DMS79 (cell line): ENCODE measurements at places on chromosomes 1 and 21.

DNA sequence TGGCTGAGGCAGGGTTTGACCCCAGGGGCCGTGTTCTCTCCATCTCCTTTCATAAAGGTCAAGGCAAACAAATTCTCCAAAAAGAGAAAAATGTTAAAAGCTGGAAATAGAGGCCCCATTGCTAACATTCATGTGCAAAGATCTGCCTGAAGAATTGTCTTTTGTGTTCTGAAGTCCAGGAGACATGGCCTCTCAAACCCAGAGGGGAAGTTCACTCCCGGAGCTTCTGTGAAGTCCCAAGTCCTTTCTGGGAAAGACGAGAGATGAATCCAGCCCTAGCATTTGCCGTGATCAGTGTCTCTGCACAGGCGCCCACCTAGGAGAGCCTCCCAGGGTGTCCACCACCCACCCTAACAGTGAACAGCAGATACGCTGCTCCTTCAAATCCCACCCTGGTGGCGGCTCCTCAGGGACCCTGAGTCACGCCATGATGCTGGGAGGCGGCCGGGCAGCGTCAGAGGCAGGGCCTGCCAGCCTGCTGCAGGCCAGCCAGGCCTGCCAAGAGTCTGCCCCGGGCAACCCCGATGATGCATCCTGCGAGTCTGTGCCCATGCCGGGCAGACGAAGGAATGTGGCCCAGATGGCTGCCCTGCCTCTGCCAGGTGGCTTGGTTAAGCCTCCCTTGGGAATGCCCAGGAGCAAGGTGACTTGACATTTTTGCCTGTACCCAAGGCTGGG is 5.2 kb upstream of the C2CD2 start:
- DNase-seq = no peak

DNA sequence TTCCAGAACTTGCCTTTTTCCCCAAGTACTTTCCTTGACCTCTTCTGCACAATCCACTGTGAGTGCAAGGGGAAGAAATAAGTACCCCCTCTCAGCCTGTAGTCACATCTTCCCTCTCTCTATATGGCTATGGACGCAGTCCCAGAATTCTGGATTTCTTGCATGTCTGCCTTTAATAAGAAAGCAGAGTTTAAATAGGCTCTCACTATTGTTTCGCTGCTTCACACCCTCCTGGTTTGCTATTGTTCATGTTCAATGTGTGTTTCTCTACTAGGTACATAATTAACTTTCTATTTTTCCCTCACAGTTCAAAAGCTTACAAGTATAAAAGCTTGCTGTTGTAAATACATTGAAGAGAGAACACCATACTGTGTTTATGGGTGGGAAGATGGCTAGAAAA is 181.5 kb upstream of the C1orf105 start:
- DNase-seq = no peak

DNA sequence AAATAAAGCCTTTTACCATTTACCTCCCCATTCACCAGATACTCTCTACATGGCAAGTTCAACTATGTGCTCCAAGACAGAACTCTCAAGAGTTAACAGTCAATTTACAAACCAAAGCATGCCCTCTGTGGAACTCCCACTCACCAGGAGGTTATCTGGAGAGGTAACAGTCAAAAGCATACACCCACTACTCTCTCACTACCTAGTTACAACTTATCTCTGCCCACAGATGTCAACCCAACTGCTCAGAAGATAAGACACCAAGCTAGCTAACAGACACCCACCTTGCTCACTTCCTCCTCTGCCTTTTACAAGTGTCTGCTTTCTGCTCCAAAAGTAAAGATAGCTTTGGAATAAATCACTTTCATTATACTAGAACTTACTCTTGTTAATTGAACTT is 131.0 kb downstream of the TRIM33 start:
- no peak for DNase-seq

DNA sequence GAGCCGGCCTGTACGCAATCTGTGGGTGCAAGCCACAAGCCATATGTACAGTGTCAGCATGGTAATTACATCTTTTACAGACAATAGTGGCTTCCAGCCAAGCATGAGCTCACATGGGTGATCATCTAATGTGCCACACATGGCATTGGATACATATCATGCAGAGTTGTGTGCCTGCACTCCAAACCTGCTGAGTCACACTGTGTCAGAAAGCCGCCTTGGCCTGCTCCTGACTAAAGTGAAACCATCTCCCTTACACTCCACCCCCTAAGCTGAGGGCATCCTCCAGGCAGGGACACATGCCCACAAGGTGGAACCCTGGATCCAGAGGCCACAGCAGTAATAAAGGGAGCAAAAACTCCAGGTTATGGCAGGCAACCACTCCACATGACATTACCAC is 72.5 kb downstream of the KCNT2 start:
- DNase-seq = no peak

GRCh38 chr1:237814319-237814924 is 76.3 kb downstream of the ZP4 start:
- DNase-seq = no peak

DNA sequence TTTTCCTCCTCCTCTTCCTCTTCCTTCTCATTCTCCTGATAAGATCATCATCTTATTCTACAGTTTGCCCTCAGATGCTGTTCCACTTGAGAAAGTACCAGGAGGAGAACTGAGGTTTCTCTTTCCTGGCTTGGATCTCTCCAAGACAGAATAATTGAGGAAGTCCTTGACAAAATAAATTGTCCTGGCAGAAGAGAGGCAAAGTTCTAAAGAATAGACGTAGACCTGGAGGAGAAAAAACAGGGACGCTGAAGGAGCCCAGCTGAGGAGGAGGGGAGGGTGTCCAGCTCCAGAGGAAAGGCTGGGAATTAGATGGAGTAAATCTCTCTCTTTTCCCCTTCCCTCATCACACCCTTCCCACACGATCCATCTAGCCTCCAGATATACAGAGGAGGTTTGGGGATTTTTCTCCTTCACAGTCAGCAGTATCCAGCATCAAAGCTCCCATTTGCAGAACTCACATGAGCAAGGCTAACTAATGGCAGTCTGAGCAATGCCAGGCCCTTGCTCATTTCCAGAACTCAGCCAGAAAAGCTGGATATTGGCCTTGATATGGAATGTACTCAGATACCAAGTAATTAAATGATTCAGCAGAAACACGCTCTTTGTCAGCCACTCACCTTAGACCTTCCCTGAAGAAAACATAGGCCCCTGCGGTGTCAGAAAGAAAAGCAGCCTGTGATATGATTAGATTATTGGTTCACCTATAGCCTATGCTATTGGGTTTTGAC is 5.1 kb upstream of the GNG12 start:
- DNase-seq = no peak

DNA sequence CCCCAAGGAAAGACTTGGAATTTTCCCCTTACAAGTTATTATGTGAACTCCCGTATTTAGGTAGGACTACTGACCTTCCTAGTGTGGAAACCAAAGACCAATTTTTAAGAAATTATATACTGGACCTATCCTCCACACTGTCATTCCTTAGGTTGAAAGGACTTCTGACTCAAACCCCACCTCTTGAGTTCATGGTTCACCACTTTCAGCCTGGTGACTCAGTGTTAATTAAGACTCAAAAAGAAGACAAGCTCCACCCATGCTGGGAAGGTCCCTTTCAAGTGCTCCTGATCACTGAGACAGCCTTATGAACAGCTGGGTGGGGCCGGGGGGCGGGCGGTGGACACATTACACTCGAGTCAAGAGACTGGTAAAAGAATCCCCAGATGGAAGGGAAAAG is 113.2 kb downstream of the LRRC53 start:
- no peak for DNase-seq

GRCh38 chr1:243917863-243918565 is 68.0 kb upstream of the AKT3 start:
- DNase-seq = no peak

GRCh38 chr1:240575981-240576662 is 35.8 kb downstream of the GREM2 start:
- no peak for DNase-seq

DNA sequence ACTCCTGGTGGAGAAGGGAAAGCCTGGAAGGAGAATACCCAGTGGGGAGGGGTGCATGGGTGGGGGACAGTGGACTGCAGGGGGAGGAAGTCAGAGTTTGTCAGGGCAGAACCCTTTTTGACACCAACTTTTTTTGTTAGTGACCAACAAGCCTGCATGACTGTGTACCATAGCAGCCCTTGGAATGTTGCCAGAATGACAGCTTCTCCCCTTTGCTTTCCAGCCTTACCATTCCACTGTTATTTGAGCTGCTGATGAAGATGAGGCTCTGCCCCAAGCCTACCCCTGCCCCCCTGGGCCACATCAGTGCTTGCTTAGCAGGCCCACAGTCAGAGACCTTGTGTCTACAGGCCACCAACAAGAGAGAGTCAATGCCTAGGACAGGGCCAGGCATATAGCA is 341.2 kb downstream of the HHAT start:
- DNase-seq = no peak

DNA sequence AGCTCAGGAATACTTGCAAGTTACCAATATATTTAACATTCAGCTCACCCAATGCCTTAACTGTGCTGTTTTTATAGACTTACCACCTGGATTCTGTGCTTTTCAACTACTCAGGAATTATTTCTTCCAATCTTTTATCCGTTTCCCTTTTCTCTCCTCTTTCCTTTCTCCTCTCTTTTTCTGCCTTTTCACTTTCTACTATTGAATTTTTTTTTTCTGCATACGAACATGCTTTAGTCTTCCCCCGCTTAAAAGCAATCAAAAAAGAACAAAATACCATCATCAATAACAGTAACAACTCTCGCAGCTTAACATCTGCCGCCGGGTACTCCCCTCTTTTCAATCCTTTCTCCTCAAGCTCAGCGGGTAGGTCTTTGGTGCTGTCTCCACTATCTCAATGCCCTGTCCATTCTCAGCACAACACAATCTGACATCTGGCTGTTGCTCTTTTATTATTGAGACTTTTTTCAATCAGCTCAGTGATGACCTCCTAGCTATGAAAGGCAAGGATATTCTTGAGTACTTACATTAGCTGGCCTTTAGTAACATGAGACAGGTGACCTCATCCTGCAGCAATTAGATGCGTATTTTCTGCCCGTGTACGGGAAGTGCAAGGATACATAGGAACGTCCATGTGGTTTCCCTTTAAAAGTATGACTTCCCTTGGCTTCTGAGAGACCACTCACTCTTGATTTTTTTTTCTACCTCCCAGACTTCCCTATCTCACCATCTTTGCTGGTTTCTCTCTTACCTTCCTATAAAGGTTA is 40.2 kb upstream of the SIPA1L2 start:
- DNase-seq = no peak

GRCh38 chr1:29860681-29861080 is 624.4 kb downstream of the PTPRU start:
- DNase-seq = no peak

- DNase-seq = no peak
Measured at GRCh38 chr21:46039891-46040660, 57.8 kb upstream of the COL6A2 start.

- DNase-seq = no peak
Measured at GRCh38 chr1:178566187-178566586, 53.3 kb downstream of the TEX35 start.

DNA sequence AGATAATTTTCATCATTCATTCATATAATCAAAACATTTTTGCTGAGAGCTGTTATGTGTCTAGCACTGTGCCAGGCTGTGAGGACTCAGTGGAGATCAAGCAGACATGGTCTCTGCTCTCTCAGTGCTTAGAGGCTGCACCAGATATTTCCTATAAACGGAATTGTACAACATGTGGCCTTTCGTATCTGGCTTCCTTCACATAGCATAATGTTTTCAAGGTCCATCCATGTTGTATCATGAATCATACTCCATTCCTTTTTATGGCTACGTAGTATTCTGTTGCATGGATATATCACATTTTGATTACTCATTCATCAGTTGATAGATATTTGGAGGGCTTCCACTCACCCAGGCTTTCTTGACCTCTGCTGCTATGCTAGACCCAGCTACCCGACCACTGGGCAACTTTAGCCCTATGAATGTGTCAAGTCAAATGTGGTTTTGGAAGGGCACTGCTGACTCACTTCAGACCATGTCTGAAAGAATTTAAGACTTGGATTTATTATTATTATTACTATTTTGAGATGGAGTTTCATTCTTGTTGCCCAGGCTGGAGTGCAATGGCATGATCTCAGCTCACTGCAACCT is 18.5 kb downstream of the NCF2 start:
- DNase-seq = no peak

GRCh38 chr21:43303275-43304178 is 123.4 kb downstream of the SIK1 start:
- no peak for DNase-seq

- DNase-seq = no peak
Measured at GRCh38 chr1:32249831-32250525, 1.1 kb upstream of the LCK start.

DNA sequence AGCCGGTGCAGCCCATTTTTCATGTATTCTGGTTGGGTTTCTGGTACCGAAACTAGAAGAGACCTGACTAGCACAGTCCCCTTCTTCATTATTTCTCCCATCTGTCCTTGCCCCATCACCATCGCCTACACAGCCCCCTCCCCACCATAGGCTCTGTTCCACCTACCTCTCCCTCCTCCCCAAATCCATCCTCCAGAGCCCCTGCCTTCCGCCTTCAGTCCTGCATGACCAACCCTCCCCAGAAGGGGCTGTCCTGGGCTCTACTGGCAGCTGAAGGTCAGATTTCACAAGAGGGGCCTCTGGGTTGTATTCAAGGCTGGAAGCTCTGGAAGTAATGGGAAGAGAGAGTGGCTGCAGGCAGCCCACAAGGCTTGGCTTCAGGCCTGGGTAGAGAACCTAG is 55.2 kb downstream of the SDC3 start:
- DNase-seq = no peak

DNA sequence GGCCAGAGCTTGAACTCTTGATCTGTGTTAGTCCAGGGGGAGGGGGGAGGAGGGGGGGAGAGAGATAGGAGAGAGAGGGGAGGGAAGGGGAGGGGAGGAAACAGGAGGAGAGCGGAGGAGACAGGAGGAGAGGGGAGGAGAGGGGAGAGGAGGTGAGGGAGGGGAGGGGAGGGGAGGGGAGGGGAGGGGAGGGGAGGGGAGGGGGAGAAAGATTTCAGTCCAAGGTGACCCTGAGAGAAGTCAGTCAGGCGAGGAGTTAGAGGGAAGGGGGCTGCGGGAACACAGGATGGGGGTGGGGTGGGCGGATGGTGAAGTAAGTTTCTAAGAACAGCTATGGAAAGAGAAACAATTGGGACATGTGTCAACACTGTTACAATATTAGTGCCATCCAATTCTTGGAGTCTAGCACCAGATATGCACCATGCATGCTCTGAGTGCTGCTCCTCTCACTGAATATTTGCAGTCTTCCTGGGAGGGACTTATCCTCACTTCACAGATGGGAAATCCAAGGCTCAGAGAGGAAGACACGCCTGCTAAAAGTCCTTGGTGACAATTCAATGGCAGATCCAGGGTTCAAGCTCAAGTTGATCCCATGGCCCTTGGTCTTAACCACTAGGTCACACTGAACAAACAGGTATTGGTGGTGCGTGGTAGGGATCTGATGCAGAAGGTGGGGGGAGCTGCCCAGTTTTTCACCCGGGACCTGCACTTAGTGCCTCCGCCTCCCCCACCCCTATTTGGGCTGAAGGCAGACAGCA is 42.5 kb upstream of the ECE1 start:
- no peak for DNase-seq

GRCh38 chr21:46037331-46038325 is 56.1 kb downstream of the COL6A1 start:
- DNase-seq = no peak

GRCh38 chr1:37035796-37036666 is 1.7 kb upstream of the GRIK3 start:
- peak; percentile 93 for DNase-seq

- no peak for DNase-seq
Measured at GRCh38 chr1:223810586-223810985, 35.2 kb downstream of the TP53BP2 start.

GRCh38 chr1:221487781-221488524 is 253.9 kb downstream of the DUSP10 start:
- peak; percentile 59 for DNase-seq

- no peak for DNase-seq
Measured at GRCh38 chr1:116407033-116407432, 34.0 kb downstream of the ATP1A1 start.

GRCh38 chr21:22201126-22201525 is 1202.9 kb downstream of the NCAM2 start:
- no peak for DNase-seq
